ENCODE measurements at places on chromosomes 3 and 15. TPM values are rescaled to one million over a fixed set of nuclear protein-coding genes. Genes with fewer than 3 reads are reported as not detected.

DNA sequence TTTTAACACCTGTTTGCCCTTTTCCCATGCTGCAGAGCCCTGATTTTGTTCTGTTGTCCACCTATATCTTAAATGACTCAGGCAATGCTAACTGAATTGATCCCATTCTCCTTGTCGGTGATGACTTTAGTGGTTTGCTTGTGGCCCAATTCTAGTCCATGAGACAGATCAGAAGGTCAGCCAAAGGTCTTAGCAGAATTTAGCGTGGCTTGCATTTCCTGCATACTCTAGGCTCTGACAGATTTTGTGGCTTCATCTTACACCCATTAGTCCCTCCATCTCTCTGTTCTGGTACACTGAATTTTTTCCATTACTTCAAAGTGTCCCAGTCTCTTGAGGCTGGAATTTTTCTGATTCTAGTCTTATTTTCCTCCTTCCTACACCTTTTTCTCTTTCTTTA is 161.9 kb downstream of the STAC start:
- H3K36me3 ChIP-seq = no peaks in the 10 kb centered on the region
- no peak overlapping the region for H3K4me3 ChIP-seq
- no peaks in the 10 kb centered on the region for H3K27me3 ChIP-seq

DNA sequence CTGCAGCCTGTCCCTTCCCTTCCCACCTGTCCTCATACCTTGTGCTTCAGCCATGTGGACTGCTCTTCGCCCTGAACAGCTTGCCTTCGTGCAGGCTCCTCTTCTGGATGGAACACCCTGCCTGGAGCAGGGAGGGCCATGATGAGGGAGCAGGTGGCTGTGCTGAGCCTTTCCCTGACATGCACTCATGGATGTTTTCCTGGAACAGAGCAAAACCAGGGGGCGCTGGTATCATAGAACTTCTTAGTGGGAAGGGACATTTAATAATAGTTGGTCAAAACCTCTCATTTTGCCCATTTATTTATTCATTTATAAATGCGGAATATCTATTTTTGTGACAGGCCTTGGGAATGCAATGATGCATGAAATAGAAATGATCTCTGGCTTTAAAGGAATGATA is 149.3 kb downstream of the CACNA1D start:
- no peak overlapping the region for H3K4me3 ChIP-seq
- H3K36me3 ChIP-seq = no peaks in the 10 kb centered on the region
- DNase-seq = no peak

The RNU5B-1 gene
- total RNA-seq = not detected

The EXD1 gene
- total RNA-seq = not detected

The TERC gene
- total RNA-seq = 128 TPM

All from prostate gland (tissue), 2 donors.